ENCODE measurements at places on chromosomes 5 and 9.

DNA sequence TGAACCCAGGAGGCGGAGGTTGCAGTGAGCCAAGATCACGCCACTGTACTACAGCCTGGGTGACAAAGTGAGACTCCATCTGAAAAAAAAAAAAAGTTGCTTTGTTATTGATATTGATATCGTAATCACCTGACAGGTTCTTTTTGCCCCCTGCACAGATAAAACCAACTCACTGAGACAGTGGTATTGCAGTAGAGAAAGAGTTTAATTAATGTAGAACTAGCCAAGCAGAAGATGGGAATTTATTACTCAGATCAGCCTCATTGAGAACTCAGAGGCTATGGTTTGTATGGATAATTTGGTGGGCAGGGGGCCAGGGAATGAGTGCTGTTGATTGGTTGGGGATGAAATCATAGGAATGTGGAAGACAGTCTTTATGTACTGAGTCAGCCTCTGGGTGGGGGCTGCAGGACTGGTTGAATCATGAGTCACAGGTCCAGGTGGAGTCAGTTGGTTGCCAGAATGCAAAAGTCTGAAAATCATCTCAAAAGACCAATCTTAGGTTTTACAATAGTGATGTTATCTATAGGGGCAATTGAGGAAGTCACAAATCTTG, 35.8 kb upstream of the MEGF10 start:
- no peak for DNase-seq

DNA sequence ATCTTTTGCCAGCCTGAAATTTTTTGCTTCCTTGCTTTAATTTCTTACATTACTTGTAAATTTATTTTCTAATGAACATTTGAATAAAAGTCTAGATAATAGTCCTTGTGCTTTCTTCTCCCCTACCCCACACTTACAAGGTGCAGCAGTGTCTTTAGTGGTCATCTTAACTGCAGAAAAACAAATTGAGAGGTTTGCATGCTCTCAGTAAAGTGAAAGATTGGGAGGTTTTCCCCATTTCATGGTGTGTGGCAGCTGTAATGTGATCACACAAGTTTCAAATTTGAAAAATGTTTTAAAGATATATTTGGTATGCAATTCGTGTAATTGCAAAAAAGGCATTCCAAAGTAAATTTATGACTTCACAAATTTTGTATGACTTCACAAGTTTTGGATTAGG, 14.7 kb downstream of the APC start:
- no peak for DNase-seq

GRCh38 chr5:133781436-133782225, 169.3 kb upstream of the FSTL4 start:
- DNase-seq: no peak

DNA sequence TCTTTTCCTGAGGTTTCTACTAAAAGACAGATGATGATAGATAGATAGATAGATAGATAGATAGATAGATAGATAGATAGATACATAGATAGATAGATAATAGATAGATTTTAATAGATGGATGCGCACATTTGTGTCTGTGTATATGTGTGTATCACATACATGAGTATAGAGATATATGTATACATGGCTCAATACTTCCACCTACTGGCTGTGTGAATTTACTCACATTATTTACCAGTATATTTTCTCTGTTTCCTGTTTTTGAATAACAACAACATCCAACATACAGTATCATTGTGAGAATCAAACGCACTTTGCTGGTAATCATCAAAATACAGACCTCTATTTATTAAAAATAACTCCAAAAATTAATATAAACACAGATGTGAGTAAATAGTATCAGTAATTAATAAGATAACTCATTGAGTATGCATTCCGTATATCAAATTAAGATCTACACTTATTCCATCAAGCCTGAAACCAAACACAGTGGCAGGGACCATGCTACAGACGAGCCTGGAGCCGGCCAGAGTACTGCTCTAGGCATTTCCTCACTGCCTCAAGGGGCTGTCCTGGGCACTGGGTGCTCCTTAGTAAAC, 338.0 kb downstream of the SEMA5A start:
- peak; percentile 35 for DNase-seq

DNA sequence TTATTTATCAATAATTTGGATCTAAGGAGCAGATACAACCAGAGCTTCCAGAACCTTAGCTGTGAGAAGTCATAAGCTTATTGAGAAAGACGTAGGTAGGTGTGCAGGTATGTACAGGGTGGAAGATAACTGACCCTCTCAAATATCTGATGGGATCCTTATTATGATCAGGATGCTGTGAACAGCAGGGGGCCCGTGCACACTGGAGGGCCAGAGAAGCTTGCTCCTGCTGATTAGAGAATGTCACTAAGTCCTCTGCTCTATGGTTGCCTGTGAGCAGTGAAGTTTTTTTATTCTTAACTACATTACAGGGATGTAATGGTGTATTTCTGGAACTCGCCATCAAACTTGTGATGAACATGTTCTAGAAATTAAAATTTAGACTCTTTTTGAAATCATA, 108.9 kb upstream of the POU5F2 start:
- no peak for DNase-seq

DNA sequence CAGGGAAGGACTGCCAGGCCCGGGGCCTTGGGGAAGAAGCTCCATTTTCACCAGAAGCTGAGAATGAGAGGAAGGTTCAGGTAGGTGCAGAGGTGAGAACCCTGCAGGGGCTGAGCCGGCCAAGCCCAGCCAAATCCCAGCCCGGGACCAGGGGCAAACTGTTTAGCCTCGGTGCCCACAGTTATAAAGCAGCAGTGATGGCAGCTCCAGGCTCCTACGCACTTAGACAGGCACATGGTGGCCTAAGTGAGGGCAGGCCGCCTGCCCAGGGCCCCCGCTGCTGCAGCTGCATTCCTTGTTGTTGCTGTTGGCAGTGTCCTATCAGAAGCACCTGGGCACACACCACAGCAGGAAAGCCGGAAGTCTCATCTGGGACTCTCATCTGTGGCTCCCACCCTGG, 159.9 kb upstream of the FOXD4L5 start:
- no peak for DNase-seq

GRCh38 chr9:123679330-123679987, 250.5 kb downstream of the DENND1A start:
- DNase-seq: peak; percentile 66

GRCh38 chr5:5128766-5129165, 11.4 kb upstream of the ADAMTS16 start:
- DNase-seq: no peak

DNA sequence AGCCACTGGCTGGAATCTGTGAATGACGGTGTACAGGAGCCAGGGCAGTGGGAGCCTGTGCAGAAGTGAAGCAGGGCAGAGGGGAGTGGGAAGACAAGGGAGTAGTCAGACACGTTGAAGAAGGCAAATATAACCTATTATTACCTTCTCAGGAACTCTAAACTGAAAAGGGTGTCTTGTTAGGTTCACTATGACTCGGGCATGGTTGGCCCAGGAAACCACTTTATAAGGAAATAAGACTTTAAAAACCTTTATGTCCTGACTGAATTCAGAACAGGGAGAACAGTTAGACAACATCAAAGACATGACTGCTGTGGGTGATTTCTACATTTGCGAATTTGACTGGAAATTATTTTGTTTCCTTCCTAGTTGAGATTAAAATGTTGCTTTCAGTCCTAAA, 107.5 kb downstream of the ACER2 start:
- no peak for DNase-seq

DNA sequence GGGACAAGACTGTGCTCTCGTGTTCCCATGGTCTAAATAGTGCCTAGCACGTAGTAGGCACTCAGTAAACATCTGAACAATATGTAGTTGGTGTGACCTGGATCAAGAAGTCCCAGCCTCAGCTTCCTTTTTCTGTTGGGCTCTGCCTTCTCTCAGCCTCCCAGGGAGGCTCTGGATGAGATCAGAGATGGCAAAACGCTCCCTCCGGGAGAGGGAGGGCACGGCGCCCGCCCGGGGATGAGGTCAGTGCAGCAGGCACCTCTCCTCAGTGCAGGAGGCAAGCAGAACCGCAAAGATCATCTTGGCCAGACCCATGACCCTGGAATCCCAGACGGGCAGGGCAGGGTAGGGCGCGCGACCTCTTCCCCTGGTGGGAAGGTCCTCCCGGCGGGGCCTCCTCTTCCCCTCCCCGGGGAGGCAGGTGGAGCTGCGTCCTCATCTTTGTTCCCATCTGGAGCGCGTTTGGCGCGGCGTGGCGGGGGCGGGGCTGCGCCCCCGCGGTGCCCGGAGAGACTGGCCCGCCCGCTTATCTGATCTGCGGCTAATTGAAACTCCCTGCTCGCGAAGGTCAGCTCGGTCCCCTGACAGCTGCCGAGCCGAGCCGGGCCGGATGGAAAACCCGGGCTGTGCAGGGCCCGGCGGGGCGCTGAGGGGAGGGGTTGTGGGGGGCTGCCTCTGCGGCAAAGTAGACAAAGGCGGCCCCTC, 60.9 kb downstream of the CXXC5 start:
- DNase-seq: peak; percentile 75

DNA sequence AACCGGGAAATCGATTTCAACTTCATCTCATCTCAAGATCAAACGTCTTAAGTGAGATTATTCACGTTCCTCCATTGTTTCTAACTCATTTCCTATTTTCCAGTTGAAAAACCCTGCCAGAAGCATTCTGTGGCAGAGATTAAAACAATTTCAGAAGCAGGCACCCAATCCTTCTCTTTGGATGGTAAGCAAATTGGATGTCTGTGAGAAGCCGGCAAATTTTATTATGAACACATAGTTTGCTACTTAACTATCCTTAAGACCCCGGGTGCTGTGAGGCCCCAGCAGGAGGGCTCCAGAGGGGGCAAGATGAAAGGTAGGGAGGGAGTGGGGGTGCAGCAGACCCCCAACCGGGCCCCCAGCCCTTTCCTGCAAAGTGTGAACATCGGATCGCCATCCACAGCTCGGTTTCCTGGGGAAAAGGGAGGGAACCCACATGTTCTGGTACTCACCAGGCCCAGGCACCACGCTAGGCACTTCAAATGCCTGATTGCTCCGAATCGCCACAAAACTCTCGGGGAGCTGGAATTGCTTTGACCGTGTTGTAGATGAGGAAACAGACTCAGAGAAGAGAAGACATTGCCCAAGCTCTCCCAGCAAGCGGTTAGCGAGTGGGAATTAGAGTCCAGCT, 167.1 kb upstream of the MVB12B start:
- no peak for DNase-seq

DNA sequence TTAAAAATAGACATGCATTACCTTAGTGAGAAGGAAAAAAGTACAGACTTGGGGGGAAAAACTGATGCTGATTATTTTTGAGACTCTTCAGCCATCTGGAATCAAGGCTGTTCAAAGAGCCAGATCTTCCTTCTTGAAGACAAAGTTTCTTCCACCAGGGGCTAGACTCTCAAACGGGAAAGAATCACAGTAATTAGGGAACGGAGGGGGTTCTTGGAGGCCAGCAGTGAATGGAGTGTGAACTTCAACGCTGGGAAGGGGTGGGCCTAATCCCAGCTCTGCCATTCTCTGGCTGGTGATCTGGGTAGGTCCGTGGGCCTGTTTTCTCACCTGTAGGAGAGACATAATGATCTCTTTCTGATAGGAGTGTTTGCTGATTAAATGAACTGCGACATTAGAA, 21.1 kb upstream of the LHX2 start:
- DNase-seq: no peak

GRCh38 chr9:106896695-106897094, 33.7 kb downstream of the ZNF462 start:
- no peak for DNase-seq

- DNase-seq: no peak
Observed at GRCh38 chr5:179130101-179130681, 70.0 kb downstream of the ZNF354C start.

GRCh38 chr9:131774636-131775035, 34.8 kb upstream of the RAPGEF1 start:
- DNase-seq: no peak

DNA sequence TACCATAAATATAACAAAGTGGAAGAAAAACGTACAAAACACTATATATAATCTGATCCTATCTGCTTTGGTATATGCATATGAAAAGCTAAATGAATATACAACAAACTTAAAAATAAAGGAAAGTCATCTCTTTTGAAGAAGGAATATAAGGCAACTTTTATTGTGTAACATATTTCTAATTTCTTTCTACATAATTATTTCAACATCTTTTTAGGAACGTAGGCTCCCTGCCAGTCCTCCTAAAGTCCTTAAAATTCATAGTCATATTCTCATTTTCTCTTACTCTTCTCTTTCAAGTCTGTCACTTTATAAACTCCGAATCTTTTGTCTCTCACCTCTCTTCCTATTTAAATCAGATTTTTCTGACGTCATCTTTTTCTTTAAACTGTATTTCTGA, 9.6 kb downstream of the DEPDC1B start:
- DNase-seq: no peak

DNA sequence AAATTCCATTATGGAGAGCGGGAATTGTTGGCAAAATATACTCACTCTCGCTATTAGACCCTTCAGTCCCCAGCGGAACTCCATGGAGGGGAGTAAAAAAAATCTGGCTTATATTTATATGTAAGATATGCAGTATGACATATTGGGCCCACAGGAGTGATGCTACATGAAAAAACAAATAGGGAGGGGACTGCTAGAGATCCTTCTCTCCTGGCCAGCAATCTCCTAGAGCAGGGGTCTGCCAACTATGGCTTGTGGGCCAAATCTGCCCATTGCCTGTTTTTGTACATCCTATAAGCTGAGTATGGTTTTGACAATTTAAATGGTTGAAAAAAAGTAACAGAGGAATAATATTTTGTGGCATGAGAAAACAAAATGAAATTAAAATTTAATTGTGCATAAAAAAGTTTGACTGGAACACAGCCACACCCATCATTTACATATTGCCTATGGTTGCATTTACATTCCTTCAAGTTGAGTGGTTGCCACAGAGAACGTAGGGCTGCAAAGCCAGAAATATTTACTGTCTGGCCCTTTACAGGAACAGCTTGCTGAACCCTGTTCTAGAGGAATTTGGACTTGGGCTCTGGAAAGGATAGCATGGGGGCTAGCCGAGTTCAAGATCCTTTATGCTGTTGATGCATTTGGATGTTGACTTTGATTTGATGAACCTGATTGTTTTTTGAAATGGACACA, 197.3 kb upstream of the CLINT1 start:
- DNase-seq: no peak

DNA sequence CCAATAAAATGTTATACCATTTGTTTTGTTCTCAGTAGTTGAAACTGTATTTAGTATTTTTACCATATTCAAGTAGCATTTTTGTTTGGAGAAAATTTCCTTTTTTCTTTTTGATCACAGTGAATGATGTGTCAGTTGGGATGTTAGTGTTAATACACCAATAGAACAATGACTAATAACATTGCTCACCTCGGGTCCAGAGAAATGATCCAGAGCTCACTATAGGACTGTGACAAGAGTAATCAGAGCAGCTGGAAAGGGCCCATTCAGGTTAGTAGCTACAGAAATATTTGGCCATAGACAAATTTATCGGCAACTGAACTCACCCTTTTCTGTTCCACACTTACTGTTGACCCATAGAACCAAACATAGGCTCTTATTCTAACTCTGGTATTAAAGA, 989.2 kb downstream of the TLE4 start:
- DNase-seq: no peak
